ENCODE measurements at places on chromosomes 3 and 15. TPM values are rescaled to one million over a fixed set of nuclear protein-coding genes. Genes with fewer than 3 reads are reported as not detected.

- DNase-seq = peak; percentile 60
These were observed 77.8 kb upstream of the HES1 start for GRCh38 chr3:194058189-194058571.

- no peak for DNase-seq
These were observed 61.6 kb downstream of the SAMMSON start for GRCh38 chr3:70061096-70061495.

GRCh38 chr15:26864664-26865191 is 2.1 kb upstream of the GABRA5 start:
- peak; percentile 4 for DNase-seq

GRCh38 chr3:124887177-124887931 is at the start of gene ITGB5:
ITGB5 (minus strand) TSS chr3:124887365; CDS start chr3:124887000, 365 bp downstream.
- peak; percentile 72 for DNase-seq

DNA sequence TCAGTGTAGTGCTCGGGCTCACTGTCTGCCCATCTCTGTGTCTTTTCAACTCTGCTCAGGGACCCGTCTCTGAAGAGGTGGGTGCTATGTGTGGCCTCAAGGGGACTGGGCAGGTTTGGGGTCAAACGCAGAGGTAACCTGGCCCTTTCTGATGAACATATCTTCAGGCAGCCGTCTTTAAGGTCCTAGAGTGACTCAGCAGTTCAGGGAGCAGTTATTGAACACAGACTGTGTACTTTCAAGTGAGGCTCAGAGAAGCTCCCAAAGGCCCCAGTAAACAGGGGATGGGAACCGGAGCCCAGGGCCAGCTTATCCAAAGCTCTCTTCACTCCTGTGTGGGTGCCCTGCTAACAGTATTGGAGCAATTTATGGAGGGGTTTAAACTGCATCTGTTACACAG is 73.1 kb downstream of the WDR76 start:
- no peak for DNase-seq

GRCh38 chr3:154243353-154243752 is 80.9 kb downstream of the DHX36 start:
- peak; percentile 18 for DNase-seq

- DNase-seq = no peak
These were observed 33.9 kb downstream of the FSTL1 start for GRCh38 chr3:120416868-120417267.

GRCh38 chr3:111134302-111134701 is 62.7 kb downstream of the NECTIN3 start:
- DNase-seq = no peak

- DNase-seq = no peak
These were observed 50.4 kb upstream of the GYG1 start for GRCh38 chr3:148940983-148941382.

DNA sequence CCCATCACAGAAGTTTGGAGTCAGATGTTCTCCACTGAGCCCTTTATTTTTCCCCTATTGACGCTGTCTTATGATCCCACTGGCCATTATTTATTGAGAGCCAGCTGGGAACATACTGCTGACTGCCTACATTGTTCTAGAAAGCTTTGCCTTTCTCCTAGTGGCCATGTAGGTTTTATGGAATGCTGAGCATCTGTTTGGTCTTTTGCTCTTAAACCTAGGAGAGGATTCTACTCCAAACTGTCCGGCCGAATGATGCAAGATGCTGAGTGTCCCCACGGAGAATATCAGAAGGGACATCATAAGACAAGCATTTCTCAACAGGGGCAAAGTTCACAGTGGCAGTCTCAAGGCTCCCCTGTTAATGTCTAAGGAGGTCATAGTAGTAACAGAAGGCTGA is 171.4 kb downstream of the ARRDC4 start:
- DNase-seq = no peak

DNA sequence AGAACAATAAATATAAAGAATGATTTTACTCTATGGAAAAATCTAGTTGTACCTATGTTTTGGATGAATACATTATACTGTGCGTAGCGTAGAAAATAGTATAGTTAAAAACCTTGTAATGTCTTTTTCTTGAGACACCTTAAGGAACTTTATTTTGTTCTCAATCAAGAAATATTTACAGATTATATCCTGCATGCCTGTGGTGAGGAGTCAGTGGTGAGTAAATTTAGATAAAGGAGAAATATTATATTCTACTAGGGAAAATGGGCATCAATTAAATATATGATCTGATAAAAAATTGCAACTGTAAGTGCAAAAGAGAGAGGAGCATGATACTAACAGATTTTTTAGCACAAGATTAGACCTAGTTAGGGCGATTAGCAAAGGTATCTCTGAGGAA is 157.7 kb downstream of the RBMS3 start:
- no peak for DNase-seq

- DNase-seq = peak; percentile 38
These were observed 268.7 kb downstream of the TBC1D5 start for GRCh38 chr3:17473761-17474160.

GRCh38 chr3:55828712-55829111 is 341.6 kb upstream of the WNT5A start:
- no peak for DNase-seq

DNA sequence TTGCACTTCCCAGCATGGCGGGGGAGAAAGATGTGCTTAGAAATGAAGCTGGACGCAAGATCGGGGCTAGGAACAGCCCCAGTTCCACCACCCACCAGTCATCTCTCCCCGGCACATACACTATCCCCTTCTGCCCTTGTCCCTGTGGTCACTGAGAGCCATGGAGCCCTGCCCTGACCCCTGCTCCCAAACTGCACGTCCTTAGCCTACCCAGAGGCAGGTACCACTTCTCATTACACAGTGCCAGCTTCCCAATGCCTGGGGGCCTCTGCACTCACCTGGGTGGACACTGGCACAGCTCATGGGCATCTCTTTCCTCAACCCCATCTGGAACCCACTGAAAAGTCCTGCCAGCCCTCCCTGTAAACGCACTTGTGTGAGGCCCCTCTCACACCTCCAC is 139.3 kb upstream of the PRR20G start:
- no peak for DNase-seq

IQCB1 gene
- 21.6 TPM for total RNA-seq

FBXL2 gene
- total RNA-seq = 26.9 TPM

TTLL13 gene
- not detected for total RNA-seq

HIGD2B gene
- total RNA-seq = not detected

MAP6D1 gene
- 3.2 TPM for total RNA-seq

ARHGAP31 gene
- 64.8 TPM for total RNA-seq

KLHL40 gene
- not detected for total RNA-seq

GATA2 gene
- total RNA-seq = 63.9 TPM

FAM227B gene
- 1.8 TPM for total RNA-seq

EBLN2 gene
- total RNA-seq = 7.3 TPM

RAB8B gene
- 52.5 TPM for total RNA-seq
